ENCODE measurements at places on chromosomes 16 and 17.

DNA sequence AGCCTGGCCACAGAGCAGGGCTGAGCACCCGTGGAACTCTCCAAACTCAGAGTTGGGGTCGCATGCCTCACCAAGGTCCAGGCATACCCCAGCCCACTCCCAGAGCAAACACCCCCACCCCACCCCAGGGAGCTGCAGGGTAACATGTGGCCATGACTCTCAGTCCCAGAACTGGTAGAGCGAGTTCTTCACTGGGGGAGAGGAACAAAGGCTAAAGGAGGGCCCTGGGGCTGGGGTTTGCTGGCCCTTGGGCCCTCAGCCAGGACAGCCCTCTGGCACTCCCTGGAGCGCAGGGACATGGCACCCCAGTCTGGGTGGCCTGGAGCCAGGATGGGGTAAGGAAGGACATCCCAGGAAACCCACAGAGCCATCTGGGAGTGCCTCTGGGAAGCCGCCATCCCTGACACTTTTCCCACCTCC, 4.2 kb downstream of the HID1 start:
- DNase-seq: no peak

GRCh38 chr17:40443196-40443987, at the start of gene IGFBP4:
Gene IGFBP4 (plus strand): TSS chr17:40443450. CDS start chr17:40443736, 286 bp downstream.
- no peak for DNase-seq

DNA sequence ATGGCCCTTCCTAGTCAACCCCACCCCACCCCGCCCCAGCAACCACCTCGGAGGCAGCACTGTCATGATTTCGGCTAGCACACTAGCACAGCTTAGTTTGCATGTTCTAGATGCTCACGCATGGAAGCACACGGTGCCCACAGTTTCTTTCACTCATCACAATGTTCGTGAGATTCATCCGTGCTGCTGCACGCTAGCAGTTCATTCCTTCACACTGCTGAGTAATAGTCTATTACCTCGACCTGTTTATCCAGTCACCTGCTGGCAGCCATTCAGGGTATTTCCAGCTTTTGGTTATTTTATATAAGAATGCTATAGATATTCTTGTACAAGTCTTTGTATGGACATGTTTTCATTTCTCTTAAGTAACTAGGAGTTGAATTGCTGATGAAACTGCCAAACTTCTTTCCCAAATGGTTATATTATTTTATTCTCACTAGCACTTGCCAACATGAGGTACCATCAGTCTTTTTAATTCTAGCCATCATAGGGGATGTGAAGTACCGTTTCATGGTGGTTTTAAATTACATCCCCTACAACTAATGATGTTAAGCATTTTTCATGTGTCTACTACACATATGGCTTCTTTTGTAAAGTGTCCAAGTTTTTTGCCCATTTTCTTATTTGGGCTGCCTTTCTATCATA, 75.7 kb downstream of the CYTH1 start:
- no peak for DNase-seq

- no peak for DNase-seq
These were observed 74.8 kb downstream of the RAB11FIP4 start for GRCh38 chr17:31466096-31466760.

- DNase-seq: no peak
These were observed 4.7 kb downstream of the C1QTNF1 start for GRCh38 chr17:79028496-79029326.

DNA sequence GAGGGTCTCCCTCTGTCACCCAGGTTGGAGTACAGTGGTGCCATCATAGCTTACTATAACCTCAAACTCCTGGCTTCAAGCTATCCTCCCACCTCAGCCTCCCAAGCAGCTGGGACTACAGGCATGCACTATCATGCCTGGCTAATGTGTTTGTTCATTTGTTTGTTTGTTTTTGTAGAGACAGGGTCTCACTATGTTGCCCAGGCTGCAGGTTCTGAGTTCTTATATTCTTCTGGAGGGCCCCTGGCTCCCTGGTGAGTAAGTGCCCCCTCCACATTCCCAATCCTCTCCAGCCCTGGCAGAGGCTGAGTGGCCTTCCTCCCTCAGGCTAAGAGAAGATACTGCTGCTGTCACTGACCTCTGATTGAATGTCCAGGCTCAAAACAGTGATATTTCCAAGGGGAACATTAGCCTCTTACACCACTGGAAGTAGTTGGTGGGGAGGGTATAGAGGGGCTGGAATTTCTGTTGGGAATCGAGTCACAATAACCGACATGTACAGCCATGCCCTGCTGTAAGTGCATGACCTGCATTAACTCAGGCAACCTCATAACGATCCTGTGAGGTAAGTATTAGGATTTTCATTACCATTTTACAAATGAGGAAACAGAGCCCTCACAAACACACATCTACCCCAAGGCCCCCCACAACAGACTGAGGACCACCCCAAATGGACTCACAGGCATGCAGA, 2.7 kb upstream of the ETV4 start:
- DNase-seq: no peak

GRCh38 chr17:16288860-16289571, 64.3 kb downstream of the CENPV start:
- DNase-seq: no peak

GRCh38 chr17:30274887-30275286, 16.9 kb downstream of the BLMH start:
- no peak for DNase-seq

Data from vagina (tissue), 2 donors.